Left kidney (tissue), 8 donors: ENCODE measurements at places on chromosomes 7 and 10.

DNA sequence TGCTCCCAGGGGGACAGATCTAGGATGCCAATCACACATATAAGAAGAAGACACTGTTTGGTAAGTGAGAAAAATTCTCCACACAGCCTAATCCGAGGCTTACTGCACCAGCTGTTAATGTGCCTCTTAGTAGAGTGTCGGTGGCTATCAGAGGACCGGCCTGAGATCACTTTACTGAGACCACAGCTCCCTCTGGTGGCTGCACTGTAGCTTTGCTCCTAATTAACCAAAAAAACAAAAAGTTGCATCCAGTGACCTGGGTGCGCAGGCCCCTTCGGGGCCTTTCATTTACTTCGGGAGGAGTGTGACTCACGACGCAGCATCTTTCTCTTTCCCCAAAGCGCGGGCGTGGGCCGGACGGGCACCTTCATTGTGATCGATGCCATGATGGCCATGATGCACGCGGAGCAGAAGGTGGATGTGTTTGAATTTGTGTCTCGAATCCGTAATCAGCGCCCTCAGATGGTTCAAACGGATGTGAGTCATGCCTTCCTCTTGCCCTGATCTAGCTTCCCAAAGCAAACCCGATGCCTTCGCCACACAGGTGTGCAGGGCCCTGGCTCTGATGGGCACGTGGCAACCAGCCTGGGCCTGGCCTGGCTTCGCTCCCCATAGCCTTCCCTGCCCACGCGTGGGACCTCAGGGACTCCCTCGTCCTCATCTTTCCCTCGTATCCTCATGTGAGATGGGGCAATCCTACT is 56.7 kb downstream of the MKI67 start:
- peak; percentile 71 for DNase-seq

GRCh38 chr10:102009801-102010425 is 46.1 kb downstream of the ARMH3 start:
- peak; percentile 82 for DNase-seq

DNA sequence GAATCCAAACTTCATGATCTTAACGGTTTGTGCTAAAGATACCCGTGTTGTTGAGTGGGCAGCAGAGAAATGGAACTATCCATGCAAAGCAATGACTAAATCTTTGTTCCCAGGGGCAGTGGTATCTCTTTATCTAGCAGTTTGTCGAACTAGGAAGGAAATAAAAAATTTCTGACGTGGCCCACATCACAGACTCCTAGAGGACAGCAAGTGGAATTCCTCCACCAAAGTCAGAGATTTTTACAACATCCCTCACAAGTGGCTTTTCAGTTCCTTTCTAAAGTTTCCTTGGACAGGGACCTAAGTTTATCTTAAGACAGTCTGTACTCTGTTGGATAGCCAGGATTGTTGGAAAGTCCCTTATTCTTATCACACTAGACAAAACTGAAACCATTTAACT is 136.0 kb downstream of the RAPGEF5 start:
- no peak for DNase-seq

DNA sequence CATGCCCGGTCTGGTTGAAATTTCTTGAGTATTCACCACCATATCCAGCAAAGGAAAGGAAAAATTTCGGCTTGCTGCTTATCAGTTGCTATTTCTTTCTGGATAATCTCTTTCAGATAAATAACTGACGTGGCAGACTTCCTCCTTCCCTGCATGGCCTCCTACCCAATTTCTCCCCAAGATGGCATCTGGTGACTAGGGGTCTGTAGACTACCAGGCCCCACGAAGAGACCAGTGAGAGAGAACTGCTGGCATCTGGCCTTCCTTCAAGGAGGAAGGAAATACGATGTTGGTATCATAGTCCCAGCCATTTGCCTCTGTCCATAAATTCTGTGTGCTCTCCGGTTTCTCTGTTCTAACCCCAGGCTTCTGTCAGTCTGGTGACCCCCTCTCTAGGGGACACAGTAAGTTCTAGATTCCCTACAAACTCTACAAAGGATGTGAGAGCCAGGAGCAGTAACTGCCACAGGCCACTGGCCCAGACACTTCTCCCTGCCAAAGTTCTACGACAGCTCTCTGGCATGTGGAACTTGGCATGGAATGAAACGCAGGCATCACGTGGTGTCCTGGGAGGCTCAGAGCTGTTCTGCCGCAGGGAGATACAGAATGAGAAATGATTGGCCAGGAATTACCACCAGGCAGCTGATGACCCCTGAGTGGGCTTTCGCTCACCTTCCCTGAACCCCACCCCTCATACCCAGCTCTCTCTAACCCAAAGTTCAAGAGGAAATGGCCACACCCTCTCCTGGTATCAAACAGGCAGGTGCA is 30.0 kb upstream of the MSRB2 start:
- no peak for DNase-seq

- DNase-seq, result no peak
Observed at GRCh38 chr7:25288556-25289307, 60.4 kb upstream of the NPVF start.

DNA sequence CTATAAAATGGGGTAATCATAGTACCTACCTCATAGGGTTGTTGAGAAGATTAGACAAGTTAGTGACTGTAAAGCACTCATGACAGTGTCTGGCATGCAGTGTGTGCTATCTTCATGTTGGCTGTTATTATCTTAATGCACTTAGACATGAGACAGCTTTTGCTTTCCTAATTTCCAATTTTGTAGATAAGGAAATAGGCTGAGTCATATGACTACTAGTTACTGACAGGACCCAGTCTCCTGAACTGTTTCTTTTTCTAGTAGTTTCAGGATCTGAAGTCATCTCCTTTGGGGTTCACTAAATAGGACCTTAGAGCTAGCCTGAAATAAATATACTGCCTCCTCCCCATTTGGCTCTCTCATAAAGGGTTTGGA is 74.2 kb downstream of the SNX10 start:
- DNase-seq, result no peak

- no peak for DNase-seq
Observed at GRCh38 chr7:50348469-50349162, 44.1 kb downstream of the IKZF1 start.

- no peak for DNase-seq
Observed at GRCh38 chr10:113443141-113443925, 109.5 kb upstream of the HABP2 start.

DNA sequence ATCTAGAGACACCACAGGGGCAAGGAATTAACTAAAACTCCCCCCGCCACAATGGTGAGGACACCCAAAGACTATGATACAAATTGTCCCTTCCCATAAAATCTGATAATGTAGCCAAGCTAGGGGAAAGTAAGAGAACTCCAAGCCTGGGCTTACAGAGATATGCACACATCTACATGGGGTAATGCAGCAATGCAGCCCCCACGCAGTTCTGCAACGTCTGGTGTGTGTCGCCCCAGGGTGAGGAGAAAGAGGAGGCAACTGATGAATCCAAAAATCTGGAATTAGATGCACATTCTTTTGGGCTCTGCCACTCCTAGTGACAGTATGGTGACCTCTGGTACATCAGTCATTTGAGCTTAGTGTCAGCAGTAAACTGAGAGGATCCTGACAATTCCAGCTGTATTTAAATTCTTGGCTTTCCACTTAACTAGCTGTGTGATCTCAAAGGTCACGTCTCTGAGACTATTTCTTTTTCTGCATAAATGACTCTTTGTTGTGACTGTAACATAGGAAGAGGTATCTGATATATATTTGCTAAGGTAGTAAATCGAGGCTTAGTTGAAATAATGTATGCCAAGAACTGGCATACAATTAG is 51.5 kb downstream of the PIP4K2A start:
- peak; percentile 41 for DNase-seq

DNA sequence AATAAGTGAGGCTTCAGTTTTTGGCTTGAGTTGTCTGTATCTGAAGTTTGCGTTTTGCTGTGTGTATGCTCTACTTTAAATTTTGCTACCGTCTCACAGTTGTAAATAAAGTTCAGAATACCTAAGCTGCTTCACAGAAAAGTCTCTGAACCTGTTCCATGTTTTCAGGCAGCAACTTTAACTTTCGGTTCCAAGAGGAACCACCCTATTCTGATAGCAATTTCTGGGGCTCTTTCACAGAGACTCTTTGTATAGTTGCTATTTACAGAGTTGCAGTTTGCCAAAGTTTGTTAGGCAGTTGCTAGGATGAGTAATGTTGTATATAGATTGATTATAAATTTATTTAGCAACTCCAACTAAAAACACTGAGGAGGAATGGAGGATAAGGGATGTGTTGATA is 5.7 kb downstream of the FAM221A start:
- DNase-seq, result no peak

- no peak for DNase-seq
Observed at GRCh38 chr10:130864961-130865818, 446.3 kb downstream of the TCERG1L start.

- DNase-seq, result no peak
Observed at GRCh38 chr7:16926283-16926682, 44.5 kb upstream of the AGR3 start.

DNA sequence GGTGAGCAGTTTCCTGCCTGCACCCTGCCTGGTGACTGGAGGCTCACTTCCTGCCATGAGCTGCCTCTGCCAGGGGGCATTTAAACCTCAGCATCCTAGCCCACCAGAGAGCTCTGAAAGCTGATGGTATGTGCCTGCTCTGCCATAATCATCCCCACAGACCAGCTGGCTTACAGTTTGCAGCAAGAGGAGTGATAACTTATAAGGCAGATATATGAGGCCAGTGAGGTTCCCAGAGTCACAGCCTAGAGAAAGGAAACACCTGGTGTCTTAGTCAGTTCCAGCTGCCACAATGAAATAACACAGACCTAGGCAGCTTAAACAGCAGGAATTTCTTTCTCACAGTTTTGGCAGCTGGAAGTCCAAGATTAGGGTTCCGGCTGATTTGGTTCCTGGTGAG is 232.0 kb downstream of the PAXIP1 start:
- DNase-seq, result no peak

- no peak for DNase-seq
Observed at GRCh38 chr7:155457544-155458110, 302 bp upstream of the EN2 start.

- no peak for DNase-seq
Observed at GRCh38 chr7:21020667-21021066, 234.0 kb upstream of the SP8 start.

- no peak for DNase-seq
Observed at GRCh38 chr7:110944966-110945644, 145.8 kb upstream of the LRRN3 start.

DNA sequence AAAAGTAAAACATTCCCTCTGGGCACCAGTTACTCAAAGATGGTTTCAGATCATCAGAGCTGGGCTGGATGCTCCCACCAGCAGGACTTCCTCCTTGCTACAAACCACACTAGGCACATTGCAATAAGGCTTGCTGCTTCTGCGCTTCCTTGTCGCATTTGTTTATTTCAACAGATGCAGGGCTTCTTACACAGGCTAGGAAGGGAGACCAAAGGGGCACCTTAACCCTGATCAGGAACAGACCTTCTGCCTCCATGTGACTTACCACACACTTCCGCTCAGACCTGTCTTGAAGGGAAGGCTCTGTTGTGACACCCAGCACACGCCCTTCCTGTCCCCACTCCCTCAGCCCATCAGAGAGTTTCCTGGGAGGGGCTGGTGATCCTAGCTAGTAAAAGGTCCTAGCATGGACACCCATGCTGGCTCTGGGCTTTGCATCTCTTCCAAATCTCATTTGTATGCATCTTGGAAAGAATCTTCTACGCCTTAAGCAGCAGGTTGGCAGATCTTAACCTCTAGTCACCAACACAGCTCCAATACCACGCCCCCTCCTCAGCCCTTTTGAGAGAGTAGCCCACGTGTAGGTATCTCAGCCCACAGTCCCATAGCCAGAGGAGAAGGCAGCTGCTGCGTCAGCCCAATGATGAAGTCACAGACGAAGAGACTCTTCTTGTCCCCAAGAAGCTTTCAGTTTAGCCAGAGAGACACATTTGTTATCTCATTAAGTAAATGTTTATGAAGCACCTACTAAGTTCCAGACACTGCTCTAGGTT is 47.1 kb upstream of the SVIL start:
- no peak for DNase-seq

DNA sequence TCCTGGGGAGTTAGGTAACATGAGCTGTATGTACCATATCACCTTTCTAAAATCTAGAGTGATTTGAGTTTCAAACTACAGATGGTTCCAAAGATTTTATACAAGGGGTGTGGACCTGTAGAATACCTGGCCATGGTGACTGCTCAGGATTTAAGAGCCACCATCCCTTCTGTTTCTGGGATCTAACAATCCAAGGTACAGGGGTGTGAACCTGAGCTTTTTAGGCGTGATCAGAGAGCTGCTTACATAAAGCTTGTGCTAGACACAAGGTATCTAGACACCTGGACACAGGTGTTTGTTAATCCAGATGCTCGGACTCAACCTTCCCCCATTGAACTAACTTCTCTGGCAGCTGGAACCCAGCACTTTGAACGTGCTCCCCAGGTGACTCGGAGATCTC is 516.4 kb downstream of the RPS24 start:
- no peak for DNase-seq

DNA sequence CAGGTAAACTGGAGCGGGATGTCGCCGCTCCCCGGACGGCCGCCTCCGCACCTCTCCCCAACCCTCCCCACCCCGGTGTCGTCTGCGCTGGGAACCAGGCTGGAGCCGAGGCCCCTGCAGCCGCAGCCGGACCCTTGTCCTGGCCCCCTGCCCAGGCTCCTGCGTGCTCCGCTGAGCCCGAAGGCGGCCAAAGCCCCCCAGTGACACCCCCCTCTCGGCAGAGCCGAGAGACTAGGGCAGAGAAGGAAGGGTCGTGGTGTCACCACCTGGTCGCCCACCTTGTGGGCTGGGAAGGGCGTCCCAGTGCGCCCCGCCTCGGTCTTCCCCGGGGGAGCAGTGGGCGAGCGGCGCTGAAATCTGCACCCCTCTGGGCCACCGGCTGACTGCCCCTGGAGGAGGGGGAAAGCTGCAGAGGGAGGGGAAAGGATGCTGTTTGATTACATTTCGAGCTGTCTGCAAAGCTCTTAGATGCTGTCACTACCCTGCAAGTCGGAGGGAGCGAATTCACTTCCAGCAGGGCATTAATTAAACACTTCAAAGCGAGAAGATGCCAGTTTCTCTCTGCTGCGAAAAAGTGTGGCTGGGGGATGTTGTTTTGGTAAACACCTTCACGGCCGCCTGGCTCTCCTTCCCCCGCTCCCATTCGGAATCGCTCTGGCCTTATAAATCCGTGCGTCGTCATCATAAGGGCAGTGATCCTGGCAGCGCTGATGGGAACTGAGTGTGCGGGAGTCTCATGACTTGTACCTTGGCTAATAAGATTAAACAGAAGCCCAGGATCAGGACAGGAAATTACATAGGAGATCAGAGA is 622 bp downstream of the DYNC1I1 start:
- no peak for DNase-seq

- no peak for DNase-seq
Observed at GRCh38 chr7:47385536-47386125, 196.3 kb downstream of the TNS3 start.

GRCh38 chr7:117323305-117323850 is 520 bp upstream of the WNT2 start:
- DNase-seq, result peak; percentile 19

- DNase-seq, result no peak
Observed at GRCh38 chr7:2259480-2259879, 17.5 kb downstream of the NUDT1 start.

GRCh38 chr7:47145186-47145725 is 436.7 kb downstream of the TNS3 start:
- DNase-seq, result no peak

GRCh38 chr10:34538281-34538829 is 276.7 kb downstream of the PARD3 start:
- no peak for DNase-seq
